Upper lobe of right lung (tissue), 1 donor: ENCODE measurements at places on chromosomes 11 and 22. TPM values are rescaled to one million over a fixed set of nuclear protein-coding genes. Genes with fewer than 3 reads are reported as not detected.

GRCh38 chr11:10725114-10725906 is 25.7 kb upstream of the CTR9 start:
- no peak for DNase-seq

DNA sequence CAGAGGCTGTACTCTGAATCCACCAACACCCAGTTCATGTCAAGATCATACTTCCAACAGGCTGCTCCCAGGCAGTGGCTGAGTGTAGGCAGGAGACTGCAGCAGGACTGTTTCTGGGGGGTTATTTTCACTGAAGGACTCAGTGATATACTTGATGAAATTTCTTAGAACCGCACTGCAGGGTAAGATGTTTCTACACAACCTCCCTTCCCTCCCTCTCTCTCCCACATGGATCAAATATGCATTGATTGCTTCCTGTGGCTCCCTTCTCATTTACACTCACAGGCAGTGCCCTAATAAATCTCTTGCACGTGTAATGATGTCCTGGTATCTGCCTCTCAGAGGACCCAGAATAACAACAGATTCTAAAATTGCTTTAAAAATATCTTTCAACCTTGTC is 251.3 kb upstream of the CCDC179 start:
- no peak for DNase-seq

DNA sequence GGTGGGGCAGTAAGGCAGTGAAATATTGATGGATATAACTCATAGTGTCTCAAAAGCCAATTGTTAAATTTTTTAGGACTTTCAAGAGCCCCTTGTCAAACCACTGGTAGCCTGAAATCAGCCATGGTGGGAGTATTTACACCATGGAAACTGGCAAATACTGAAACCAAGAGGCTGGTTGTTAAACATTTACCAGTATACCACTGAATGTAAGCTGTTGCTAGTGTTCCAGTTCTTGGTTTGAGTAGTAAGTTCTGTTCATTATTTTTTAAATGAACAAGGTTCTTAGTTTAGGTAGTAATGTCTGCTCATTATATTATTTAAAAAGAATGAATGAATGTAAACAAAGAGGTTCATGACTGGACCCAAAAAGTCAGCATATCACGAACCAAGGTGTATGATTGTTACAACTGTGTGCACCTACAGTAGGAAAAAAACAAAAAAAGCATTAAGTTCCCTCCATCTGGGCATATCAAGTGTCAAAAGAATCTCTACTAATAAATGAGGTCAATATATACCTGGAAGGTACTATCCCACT is 4.5 kb upstream of the EIF3F start:
- no peak for DNase-seq

SULT4A1 gene
- total RNA-seq, result not detected

DBX1 gene
- not detected for total RNA-seq
